ENCODE measurements at places on chromosomes 5 and 9.
A peak's percentile ranks its signal among the peaks of the same experiment; 100 is the strongest.

DNA sequence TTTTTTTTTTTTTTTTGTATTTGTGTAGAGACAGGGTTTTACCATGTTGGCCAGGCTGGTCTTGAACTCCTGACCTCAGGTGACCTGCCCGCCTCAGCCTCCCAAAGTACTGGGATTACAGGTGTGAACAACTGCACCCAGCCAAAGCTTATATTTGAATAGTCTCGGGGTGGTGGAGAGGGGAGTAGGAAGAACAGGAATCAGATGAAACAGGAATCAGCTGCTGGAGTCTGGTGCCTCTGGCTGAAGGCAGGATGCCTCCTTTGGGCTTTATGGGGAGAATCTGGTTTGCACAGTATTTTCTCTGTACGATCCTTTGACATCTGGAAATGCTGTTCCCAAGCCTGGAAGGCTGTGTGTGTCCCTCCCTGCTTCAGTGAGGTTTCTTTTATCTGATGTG, 10.9 kb downstream of the C5orf52 start:
- DNase-seq: no peak

DNA sequence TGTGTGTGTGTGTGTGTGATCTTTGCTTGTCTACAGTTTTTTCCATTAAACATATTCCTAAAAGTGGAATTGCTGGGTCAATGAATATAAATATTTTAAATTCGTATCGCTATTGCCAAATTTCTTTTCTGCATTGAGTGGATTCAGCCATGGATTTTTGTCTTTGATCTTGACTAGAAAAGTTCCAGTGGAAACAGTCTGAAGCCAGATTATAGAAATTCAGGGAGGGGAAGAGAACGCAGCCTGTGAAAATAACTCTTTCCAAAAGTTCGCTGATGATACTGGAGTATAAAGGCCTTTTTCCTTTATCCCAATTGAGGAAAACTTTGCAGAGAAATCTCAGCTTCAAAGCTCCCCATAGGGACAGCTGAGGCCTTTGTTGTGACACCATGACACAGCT, 292.3 kb upstream of the CD180 start:
- DNase-seq: no peak

- no peak for DNase-seq
Measured at GRCh38 chr5:171316258-171317121, 7.4 kb downstream of the TLX3 start.

- no peak for DNase-seq
Measured at GRCh38 chr5:99449786-99450185, 521.0 kb upstream of the CHD1 start.

DNA sequence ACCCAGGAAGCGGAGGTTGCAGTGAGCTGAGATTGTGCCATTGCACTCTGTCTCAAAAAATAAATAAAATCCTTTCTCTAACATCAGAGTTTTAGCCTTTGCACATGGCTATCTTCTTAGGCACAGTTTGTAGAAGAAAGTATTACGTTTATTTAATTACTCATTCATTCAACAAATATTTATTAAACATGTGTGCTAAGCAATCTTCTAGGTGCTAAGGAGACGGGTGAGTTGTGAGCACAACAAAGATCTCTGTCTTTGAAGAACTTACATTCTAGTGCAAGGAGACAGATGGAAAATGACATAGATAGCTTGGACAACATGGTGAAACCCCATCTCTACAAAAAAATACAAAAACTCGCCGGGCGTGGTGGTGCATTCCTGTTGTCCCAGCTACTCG, 122.3 kb upstream of the MYO10 start:
- no peak for DNase-seq

- DNase-seq: no peak
Measured at GRCh38 chr5:122350496-122350895, 38.5 kb downstream of the SNCAIP start.

- DNase-seq: peak; percentile 33
Measured at GRCh38 chr5:181173420-181174342, 26.3 kb downstream of the OR2V2 start.

DNA sequence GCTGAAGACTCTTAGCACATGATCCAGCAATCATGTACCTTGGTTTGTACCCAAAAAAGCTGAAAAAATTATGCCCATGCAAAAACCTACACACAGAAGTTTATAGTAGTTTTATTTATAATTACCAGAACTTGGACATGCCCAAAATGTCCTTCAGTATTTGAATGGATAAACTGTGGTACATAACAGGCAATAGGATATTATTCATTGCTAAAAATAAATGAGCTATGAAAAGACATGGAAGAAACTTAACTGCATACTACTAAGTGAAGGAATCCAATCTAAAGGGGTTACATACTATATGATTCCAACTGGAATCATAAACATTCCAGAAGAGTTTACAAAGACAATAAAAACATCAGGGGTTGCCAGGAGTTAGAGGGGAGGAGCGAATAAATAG, 25.6 kb downstream of the FBXL17 start:
- no peak for DNase-seq

- DNase-seq: no peak
Measured at GRCh38 chr9:121368138-121368522, 1.9 kb downstream of the STOM start.

GRCh38 chr5:63022403-63022802, 443.8 kb downstream of the LRRC70 start:
- no peak for DNase-seq

GRCh38 chr5:168066536-168067208, 224.8 kb upstream of the WWC1 start:
- no peak for DNase-seq

DNA sequence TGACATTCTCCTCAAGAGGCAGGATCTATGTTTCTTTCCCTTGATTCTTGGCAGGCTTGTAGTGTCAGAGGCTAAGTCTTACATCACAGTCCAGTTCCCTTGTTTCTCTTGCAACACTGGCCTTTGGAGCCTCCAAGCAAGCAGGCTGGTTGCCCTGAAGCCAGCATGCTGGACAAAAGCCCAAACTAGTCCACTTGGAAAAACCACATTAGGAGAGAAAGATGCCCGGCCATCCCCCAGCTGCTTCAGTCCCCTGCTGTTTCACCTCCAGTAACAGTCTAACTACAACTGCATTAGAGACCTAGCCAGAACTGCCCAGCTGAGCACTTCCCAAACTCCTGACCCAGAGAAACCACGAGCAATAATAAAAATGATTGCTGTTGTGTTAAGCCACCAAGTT, 87.6 kb downstream of the ADAMTS6 start:
- DNase-seq: no peak

DNA sequence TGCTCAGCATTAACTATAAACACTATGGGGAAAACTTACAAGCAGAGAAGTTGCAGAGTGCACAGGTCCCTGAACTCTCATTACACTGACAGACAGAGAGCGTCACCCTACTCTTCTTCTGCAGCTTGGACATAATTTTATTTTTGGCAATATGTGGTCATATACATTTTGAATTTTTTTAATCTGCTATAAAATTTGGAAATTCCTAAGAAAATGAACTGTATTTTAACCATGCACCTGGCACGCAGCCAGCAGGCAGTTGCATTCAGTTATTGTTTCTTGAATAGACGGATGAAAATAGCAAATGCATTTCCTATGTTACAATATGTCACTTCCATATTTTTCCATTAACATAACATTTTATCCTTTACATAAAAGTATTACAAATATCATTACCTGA, 100.2 kb downstream of the SLC25A46 start:
- no peak for DNase-seq

DNA sequence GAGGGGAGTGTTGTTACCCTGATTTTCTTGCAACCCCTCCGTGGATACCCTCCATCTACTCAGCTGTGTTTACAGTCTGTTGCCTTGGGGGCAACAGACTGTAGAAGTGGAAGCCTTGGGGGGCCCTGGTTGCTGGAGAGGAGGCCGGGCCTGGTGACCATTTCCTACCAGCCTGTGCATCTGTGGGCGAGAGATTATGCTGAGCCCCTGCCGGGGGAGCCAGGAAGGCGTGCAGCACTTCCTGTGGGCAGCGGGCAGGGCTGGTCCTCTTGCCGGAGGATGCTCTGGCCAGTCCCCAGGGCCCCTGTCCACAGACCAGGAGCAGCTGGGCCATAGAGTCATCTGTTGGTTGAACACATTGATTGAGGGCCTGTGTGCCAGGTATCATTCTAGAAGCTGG, 11.1 kb downstream of the ERGIC1 start:
- DNase-seq: no peak
